ENCODE measurements at places on chromosomes 6 and 20.

DNA sequence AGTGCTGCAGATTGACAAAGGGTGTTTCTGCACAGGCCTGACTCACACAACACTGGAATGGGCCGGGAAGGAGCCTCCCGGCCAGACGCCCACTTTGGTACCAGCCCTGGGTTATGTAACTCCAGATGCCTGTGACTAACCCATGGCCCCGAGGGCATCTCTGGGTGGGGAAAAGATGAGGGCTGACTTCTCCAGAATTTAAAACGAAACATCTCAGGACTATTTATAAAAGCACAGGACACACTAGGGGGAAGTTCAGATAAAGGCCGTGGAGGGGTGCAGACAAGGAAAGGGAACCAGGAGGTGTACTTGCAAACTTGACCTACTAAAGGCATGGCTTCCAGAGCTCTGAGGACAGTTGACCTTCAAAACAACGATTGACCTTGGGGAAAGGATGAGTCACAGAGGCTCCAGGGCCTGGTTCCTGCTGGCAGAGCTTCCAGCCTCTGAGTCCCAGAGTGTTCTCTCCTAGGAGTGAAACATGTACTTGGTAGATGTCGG is 196.9 kb downstream of the NFATC2 start:
- no peak for DNase-seq

- DNase-seq = no peak
Observed at GRCh38 chr20:49850463-49851230, 38.0 kb downstream of the SLC9A8 start.

DNA sequence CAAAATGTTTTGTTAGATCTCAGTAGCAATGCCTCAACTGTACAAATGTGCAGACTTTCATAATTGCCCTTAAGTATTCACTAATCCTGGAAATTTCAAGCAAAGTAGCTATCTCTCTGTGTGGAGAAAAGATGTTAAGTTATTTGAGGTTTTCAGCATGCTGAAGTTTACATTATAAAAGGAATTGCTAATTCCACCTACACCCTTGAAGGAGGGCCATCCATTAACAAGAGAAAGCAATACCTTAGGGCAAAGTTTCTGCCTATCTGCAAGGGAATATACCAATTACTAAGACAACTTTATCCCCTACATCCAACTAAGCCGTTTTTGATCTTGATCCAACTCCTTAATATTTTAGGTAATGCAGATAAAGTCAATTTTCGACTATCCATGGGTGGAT is 380.7 kb upstream of the BTBD3 start:
- DNase-seq = no peak

GRCh38 chr20:63128367-63128766 is 87.6 kb downstream of the YTHDF1 start:
- DNase-seq = no peak

- DNase-seq = no peak
Observed at GRCh38 chr6:18676548-18676947, 289.4 kb downstream of the RNF144B start.

- no peak for DNase-seq
Observed at GRCh38 chr6:169109411-169110220, 144.0 kb downstream of the THBS2 start.

DNA sequence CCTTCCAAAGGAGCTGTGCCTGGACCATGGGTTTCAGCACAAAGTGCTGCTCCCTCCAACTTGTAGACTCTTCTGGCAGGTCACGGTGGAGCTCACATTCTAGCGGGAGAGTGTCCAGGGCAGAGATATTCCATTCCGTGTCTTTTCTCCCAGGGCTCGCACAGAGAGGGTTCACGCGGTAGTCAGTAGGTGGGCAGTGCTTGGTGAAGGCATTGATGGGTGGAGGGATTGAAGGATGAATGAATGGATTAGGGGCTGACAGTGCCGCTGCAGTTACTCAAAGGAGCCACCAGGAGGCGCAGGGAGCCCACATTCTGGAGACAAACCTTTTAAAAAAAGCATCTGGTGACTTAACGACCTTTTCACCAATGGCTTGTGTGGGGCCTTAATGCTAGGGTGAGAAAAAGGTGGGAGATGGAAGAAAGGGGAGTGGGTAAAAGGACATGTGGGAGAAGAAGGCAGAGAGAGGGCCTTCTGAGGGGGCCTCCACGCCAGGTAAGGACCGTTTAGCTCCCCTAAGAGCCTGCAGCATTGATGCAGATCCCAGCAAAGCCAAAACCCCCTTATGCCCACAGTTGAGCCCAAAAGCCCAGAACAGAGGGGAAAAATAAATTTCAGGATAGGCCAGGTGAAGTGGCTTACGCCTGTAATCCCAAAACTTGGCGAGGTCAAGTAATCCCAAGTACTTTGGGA is 17.5 kb upstream of the FAM110A start:
- DNase-seq = peak; percentile 34

Measured in stimulated activated CD8-positive, alpha-beta memory T cell treated with anti-CD3 and anti-CD28 coated beads, Interleukin-7, amount 100 ng/mL, for 24 hours (primary cell).